ENCODE measurements at places on chromosomes 3 and 15.

- peak; percentile 18 for DNase-seq
Observed at GRCh38 chr3:55718074-55718473, 231.0 kb upstream of the WNT5A start.

DNA sequence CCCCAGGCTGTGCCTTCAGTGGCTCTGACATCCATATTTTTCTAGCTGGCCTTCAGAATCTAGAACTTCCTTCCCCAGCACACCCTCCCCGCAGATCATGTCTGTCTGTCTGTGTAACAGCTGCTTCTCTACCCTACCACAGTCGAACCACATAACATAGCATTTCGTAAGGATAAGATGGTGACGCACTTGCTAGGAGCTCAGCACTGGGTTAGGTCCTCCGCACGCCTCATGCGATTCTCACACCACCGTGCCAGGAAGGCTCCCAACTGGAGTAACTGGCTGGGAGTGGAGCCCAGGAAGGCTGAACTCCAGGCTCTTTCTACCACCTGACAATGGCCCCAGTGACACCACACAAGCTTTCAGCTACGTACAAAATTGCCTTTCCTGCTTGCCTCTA lies 168.6 kb downstream of the STT3B start:
- DNase-seq: no peak

DNA sequence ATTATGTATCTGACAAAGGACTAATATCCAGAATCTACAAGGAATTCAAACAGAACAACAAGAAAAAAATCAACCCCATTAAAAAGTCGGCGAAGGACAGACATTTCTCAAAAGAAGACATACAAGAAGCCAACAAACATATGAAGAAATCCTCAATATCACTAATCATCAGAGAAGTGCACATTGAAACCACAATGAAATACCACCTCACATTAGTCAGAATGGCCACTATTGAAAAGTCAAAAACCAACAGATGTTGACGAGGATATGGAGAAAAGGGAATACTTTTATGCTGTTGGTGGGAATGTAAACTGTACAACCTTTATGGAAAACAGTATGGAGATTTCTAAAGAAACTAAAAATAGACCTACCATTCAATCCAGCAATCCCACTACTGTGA lies 233.1 kb upstream of the PLSCR5 start:
- no peak for DNase-seq

DNA sequence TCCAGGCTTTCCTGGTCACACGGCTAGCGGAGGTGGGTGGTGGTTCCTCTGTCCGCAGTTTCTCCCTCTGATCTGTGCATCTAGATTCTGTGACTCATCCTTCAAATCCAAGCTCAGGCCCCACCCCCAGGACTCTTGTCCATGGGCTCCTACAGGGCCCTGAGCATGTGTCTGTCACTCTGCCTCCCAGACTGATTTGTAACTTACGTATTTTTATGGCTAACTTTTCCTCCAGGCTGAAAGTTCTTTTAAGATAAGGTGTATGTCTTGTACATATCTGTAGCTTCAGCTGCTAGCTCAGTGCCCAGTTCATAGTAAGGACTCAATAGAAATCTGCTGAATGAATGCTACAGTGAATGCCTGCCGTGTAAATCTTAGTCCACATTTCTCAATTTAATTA lies 8.0 kb downstream of the ESYT3 start:
- no peak for DNase-seq

- no peak for DNase-seq
Observed at GRCh38 chr3:114110439-114110838, 53.9 kb downstream of the QTRT2 start.

DNA sequence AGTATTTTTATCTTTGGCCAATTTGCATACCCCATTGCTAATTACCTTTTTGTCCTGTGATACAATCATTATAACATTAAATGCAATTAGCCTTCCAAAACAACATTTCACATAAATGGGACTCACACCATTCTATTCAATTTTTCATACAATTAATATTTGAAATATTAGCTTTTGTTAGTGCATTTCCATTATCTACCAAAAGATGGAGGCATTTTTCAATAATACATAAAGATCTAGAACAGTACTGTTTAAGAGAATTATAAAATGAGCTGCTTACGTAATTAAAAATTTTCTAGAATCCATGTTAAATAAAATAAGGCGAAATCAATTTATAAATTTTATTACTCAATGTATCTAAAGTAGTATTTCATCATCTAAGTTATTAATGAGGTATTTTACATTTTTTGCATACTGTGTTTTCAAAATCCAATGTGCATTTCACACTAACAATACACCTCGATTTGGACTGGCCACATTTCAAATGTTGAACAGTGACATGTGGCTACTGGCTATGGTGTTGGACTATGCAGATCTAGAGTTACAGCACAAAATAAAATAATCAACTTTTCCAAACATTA lies 74.3 kb downstream of the TJP1 start:
- no peak for DNase-seq
